ENCODE measurements at places on chromosomes 1 and 21. TPM values are rescaled to one million over a fixed set of nuclear protein-coding genes. Genes with fewer than 3 reads are reported as not detected.
A peak's percentile ranks its signal among the peaks of the same experiment; 100 is the strongest.

DNA sequence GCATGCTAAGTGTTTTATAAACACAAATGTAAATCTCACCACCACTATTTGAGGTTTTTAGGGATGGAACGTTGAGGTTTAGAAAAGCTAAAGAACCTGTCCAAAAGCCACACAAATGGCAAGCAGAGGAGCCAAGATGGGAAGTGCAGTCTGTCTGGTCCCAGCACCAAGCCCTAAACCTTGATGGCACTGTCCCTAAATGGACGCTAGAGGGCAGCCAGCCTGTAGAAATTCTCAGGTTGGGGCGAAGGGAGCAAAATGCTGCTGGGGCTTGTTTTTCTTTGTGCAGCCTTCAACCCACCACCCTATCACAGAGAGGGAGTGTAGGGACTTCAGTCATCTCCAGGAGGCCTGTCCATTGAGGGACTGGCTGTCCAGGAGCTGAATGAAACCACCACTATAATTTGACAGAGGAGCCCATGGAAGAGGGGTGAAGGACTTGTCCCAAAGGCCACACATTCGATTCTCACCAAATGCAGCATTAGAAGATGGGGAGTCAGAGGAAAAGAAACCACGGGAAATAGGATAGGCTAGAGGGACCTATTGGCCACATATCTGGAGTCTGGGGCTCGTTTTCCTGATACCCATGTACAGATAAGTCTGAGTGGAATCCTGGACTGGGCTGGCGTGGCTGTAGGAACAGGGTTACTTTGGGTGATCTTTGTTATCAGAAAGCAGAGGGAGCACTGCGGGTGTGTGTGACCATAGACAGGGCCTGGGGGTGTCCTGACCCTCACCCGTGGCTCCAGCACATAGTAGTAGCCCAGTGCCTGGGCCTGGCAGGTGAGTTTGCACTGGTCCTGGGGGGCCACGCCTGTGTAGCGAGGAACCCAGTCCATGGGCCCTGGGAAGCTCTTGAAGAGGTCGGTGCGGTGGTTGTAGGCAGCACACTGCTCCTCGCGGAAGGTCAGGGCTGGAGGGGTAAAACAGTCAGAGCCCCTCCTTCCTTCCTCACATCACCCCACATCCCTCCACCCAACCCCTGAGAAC lies 6.1 kb downstream of the ADAMTS4 start:
- H3K27ac ChIP-seq: no peak overlapping the region
- peaks cover 37% of the 10 kb centered on the region for H3K4me1 ChIP-seq
- no peaks in the 10 kb centered on the region for H3K36me3 ChIP-seq
- no peaks in the 10 kb centered on the region for H3K27me3 ChIP-seq

RIMS3 gene
- 3.8 TPM for total RNA-seq

TRNP1 gene
- total RNA-seq: not detected

TTC22 gene
- 15.8 TPM for total RNA-seq

TSPEAR gene
- total RNA-seq: not detected

DNA sequence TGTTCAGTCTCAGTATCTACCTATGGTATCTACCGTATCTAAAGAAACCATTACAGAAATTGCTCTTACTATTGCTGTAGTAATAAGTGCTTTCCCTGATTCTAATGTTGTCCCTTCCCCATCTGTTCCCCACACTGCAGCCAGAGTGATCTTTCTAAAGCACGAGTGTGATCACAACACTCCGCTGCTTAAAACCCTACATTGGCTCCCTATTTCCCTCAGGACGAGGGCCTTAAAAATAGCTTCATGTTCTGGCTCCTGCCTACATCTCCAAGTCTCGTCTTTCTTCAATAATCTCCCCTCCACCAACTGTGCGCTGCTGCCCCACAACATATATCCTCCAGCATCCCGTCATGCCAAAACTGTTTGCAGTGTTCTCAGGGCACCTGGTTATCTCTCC lies 150.6 kb downstream of the SDCCAG8 start:
- H3K4me1 ChIP-seq: no peaks in the 10 kb centered on the region
- no peaks in the 10 kb centered on the region for H3K27me3 ChIP-seq
- DNase-seq: no peak
- no peak overlapping the region for H3K4me3 ChIP-seq
- H3K27ac ChIP-seq: no peak overlapping the region

GRCh38 chr1:168921629-168922028 lies 184.9 kb upstream of the ATP1B1 start:
- DNase-seq: peak; percentile 46
- no peaks in the 10 kb centered on the region for H3K36me3 ChIP-seq
- peak overlapping the region; percentile 20 for H3K4me3 ChIP-seq
- no peaks in the 10 kb centered on the region for H3K27me3 ChIP-seq
- no peak overlapping the region for H3K27ac ChIP-seq

GRCh38 chr1:98865796-98866195 lies 138.9 kb downstream of the PLPPR5 start:
- DNase-seq: no peak
- H3K4me3 ChIP-seq: no peak overlapping the region
- H3K4me1 ChIP-seq: peaks cover 10% of the 10 kb centered on the region
- H3K27me3 ChIP-seq: peaks cover 2% of the 10 kb centered on the region
- no peak overlapping the region for H3K27ac ChIP-seq
- H3K36me3 ChIP-seq: no peaks in the 10 kb centered on the region

DNA sequence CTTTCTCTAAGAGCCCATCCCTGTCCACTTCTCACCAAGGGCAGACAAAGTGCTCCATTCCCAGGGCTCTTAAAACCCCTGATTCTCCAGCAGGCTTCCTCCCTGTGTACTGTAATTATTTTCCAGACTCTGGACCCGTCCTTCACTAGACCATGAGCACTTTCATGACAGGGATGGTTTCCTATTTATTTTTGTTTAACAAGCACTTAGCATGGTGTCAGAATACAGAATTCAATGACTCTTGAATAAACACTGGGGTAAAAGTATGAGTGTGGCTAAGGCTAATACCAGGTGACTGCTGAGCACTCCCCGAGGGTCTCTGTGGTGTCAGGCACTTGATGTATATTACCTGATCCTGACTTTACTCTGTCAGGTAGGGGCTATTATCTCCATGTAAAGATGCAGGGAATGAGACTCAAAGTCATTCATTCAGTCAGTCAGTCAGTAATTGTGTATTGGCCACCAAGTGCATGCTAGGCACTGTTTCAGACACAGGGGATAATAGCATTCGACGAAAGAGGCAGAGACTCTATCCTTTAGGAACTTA lies 47.2 kb downstream of the C1orf21 start:
- peaks cover 2% of the 10 kb centered on the region for H3K27me3 ChIP-seq
- H3K4me1 ChIP-seq: no peaks in the 10 kb centered on the region
- H3K27ac ChIP-seq: no peak overlapping the region
- DNase-seq: no peak
- no peaks in the 10 kb centered on the region for H3K36me3 ChIP-seq
- H3K4me3 ChIP-seq: no peak overlapping the region

DNA sequence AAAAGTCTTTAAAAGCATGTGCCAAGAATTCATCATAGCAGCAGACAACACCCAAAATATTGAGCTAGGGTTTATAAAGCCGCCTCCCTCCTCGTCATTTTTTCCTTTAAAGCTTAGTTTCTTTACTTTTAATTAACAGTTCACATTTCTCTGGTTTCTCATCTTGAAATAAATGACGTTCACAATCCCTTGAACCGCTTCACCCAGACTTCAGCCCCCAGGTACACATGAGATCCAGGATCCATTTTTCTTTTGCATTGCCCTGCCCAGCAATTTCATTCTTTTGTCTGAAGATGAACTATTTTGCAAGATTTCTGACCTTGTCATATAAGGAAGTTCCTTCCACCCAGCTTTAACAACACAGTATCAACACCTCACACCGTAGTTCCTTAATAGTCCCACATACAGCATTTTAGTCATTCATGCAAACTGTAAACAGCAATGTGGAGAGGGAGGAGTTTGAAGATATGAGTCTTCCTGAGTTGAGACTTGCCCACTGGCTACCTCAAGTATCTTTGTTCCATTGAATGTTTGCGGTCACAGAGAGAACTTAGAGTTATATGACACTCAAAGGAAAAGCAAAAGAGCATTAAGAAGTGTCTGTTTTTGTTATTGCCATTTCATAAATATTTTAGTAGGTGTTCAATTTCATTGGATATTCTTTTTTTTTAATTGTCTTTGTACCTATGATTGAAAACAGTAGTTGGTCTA lies 35.3 kb upstream of the CACYBP start:
- no peaks in the 10 kb centered on the region for H3K27me3 ChIP-seq
- H3K4me3 ChIP-seq: peak overlapping the region; percentile 82
- no peaks in the 10 kb centered on the region for H3K36me3 ChIP-seq

OR2T2 gene
- total RNA-seq: not detected

WNT4 gene
- not detected for total RNA-seq

DNA sequence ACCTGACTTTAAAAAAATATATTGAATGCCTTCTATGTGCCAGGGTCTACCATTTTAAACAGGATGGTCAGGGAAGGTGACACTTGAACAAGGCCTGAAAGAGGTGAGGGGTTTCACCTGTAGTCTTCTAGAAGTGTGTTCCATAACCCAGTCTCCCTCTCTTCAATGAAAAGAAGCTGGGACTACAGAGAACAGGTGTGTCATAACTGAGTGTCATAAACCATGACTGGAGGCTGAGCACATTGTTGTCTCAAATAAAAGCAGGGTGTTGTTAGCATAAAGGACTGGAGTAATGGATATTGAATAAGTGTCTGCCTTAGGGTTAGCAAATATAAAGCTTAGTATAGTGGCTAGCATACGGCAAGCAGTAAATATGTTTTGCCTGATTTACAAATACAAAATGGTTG lies 65.4 kb downstream of the SYDE2 start:
- DNase-seq: no peak
- H3K27me3 ChIP-seq: no peaks in the 10 kb centered on the region
- no peaks in the 10 kb centered on the region for H3K36me3 ChIP-seq
- no peak overlapping the region for H3K4me3 ChIP-seq
- H3K4me1 ChIP-seq: no peaks in the 10 kb centered on the region
- no peak overlapping the region for H3K27ac ChIP-seq

PDE4B gene
- total RNA-seq: 200 TPM

DNA sequence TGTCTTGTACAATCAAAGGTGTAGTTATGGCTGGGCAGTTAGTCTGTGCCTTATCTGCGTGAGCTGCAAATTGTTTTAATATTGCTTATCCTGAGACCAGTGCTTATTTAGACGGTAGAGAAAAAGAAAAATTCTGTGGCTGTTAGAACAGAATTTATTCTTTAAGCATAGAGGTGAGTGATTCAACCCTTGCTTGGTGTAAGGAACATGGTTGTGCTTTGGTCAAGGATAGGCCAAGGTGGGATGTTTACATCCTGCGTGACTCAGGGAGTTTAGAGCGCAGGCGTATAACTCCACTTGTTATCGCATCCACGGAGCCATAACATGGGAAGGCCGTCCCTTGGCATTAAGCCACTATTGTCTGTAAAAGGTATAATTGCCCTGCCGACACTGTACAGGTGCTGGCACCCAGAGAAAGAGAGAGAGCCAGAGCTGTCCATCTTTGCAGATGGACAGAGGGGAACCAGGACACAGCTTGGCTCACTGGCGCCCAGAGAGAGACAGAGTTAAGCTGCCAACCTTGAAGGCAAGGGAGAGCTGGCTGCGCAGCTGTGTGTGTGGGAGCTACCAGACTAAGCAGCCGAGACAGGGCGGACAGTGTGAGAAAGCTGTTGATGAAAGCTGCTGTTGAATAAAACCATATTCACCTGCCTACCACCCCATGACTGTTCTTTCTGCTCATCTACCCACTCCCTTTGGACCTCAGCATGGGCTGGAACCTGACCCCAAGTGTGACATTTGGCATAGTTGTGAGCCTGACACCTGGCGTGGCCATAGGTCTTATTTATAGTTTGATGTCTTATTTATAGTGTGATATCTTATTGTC lies 200.4 kb downstream of the DYRK1A start:
- peaks cover 3% of the 10 kb centered on the region for H3K27me3 ChIP-seq
- peaks cover 14% of the 10 kb centered on the region for H3K4me1 ChIP-seq
- no peaks in the 10 kb centered on the region for H3K36me3 ChIP-seq

MROH9 gene
- not detected for total RNA-seq

PWP2 gene
- total RNA-seq: 17.6 TPM

Data from CD4-positive, CD25-positive, alpha-beta regulatory T cell (primary cell).